ENCODE measurements at places on chromosomes 3 and 15.

- no peak for DNase-seq
Observed at GRCh38 chr3:24545887-24546286, 51.2 kb upstream of the THRB start.

GRCh38 chr3:101542957-101543356 is 18.7 kb upstream of the TRMT10C start:
- DNase-seq, result no peak

DNA sequence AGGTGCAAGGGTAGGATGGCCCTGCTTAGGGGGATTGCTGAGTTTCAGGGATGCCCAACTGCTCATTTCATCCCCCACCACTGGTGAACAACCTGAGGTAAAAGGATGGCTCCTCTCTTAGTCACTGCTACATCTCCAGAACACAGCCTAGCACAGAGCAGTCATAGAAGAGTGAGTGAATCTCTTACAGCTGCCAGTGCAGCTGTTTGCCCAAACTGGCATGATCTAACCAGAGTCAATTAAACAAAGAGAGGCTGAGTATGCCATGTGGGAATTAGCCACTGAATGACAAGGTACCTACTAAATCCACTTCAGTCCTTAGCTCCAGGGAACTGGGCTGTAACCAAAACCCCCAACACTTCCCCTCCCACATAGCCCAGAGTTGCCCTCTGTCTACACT is 6.8 kb upstream of the NCKIPSD start:
- no peak for DNase-seq

GRCh38 chr3:45440562-45440961 is 52.2 kb downstream of the LARS2 start:
- DNase-seq, result no peak

DNA sequence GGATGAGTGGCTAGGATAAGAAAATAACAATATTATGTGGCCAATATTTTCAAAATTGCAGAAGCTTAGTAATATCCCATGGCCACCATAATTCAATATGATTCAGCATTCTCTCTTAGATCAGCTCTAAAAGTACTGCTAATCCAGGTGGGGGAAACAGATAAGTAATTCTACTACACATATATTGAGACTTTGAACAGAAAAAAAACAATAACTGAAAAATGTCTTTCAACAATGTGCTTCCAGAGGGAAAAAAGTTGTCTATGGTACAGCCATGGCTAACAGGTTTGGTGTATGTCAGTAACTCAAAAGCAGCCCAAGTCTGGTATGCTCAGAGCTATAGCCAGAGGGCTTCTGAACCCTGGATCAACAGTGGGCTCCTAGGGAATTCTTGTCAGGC is 42.4 kb upstream of the PPIB start:
- DNase-seq, result no peak

DNA sequence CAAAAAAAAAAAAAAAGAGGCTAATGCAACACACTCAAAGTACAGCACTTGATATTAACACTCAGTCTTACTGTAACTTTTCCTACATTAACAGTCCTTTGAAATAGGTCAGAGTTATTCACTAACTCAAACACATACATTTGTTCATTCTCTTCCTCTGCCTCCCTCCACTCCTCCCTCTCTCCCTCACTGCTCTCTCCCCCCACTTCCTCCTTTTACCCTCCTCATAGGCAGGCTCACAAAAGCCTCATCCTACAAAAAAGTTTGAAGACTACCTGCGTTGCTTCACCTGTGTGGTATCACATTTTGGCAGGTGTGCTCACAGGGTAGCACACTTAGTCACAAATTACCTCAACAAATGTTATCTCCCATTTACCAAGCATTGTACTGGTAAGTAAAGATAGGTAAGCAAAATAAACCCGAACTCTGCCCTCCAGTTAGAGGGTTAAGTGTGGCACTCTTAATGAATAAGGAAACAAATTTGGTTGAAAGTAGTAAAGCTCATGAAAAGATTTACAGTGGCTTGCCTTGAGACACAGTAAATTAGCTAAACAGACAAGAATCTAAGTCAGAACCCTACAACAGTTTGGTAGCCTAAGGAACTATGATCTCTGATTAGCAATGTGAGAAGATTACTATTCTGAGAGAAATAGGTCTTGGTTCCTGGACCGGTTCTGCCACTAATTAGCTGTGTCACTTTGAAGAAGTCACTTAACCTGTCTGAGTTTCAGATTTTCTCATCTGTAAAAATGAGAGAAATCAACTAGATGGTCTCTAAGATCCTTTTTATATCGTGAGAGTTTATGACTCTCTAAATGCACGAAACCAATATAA is 151.0 kb upstream of the MLF1 start:
- no peak for DNase-seq

Data from non-pigmented ciliary epithelial cell (primary cell).